ENCODE measurements at places on chromosomes 16 and 17.

DNA sequence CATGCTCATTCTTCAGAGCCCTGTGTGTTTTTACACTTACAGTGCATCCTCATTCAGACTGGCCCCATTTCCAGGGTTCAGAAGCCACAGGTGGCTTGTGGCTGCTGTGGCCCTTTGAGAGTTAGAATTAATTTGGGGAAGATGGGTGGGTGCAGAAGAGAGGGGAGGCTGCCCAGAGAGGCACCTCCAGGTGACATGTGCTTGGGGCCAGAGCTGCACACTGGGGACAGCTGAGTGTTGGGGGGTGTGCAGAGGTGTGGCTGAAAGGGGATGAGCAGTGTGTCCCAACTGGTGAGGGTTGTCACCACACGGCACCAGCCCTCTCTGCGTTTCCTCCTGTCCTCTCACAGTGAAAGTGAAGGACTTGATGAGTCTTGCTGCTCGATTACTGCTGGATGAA is 6.9 kb upstream of the EIF1 start:
- DNase-seq: no peak

DNA sequence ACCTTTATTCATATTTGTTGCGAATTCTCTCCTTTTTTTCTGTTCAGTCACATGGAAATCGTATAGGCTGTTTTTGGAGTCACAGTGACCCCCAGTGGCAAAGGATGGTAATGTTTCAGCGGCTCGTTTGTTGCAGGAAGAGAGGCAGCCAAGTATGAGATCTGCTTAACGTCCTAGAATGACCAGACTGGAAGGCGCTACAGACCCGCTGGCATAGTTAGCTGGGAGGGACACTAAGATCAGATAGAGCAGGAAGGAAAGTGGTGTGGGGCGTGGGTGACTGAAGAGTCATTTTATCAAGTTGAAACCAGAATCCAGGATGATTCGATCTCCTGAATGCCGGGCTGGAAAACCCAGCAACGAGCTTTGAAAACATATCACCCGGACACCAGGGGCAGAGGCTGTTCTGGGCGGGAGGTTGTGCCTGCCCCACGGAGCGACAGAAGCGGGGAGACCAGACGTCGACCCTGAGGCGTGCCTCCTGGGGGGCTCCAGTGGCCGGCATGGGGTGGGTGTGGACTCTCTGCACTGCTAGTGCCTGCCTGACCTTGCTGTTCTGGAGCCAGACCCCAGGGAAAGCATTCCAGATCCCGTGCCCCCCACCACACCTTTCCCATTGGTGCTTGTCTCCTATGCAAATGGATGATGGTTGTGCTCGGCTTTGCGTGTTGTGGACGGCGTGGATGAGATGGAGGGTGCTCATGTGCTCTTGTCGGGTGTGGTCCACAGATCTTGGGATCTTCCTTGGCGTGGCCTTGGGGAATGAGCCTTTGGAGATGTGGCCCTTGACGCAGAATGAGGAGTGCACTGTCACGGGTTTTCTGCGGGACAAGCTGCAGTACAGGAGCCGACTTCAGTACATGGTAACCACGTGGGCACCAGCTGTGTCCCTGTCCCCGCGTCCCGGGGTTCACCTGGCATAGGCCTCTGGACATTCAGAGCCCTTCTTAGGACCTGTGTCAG is 7.7 kb downstream of the IL34 start:
- DNase-seq: peak; percentile 53

- no peak for DNase-seq
These were observed 456.2 kb upstream of the SALL1 start for GRCh38 chr16:51607201-51607651.

- DNase-seq: no peak
These were observed 5.2 kb upstream of the TOB1 start for GRCh38 chr17:50871364-50871763.

DNA sequence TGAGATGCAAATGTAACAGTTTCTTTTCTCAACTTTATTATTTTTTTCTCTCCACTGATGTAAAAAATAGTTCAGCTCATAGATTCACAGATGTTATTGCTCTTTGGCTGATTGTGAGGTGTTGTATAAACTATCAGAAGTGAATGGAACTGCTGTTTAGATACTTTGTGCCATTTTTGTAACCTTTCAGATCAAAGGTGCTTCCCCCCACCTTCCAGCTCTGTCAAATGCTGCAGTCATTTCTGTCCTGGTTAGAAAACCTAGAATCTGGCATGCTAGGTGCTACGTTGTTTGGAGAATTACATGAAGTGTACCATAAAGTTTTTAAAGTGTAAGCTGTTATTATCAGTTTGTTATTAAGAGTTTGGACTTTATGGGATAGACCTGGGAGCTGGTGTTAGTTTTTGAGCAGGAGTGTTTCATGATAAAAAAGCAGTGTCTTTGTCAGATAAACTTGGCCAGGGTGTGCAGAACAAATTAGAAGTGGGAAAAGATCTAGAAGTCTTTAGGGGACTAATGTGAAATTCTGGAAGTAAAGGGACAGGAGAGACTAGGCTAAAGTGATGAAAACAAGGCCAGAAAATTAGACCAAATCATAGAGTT is 1.8 kb upstream of the WIPI1 start:
- DNase-seq: no peak

DNA sequence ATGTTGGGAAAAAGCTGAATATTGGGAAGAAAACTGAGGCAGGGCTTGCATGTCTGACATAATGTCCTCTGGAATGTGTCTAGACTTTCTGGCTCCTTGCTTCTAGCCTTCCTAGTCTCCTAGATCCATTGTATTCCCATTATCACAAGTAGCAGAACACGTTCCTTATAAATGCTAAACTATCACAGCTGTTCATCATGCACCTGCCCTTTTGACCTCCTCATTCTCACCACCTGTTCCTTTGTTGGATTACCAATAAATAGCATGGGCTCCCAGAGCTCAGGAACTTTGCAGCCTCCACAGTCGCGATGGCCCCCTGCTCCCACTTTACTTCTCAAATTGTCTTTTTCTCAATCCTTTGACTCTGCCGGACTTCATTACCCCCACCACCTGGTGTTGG is 49.7 kb downstream of the ACSM1 start:
- no peak for DNase-seq

- DNase-seq: no peak
These were observed 121.9 kb upstream of the GSE1 start for GRCh38 chr16:85491058-85491771.

DNA sequence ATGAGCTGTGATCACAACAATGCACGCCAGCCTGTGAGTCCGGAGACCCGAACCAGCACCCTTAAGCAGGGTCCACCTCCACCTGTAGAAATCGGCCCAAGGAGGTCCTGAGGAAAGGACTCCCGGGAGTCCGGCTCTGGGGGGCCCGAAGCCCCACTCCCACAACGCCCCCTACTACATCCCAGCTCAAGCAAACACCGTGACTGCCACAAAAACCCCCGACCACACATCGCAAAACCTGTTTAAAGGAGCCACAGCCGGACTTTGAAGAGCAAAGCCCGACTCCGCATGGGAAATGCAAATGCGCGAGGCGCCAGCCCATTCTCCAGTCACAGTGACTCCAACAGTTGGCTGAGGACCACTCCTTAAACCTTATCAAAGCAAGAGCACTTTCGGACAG is 682.4 kb downstream of the KCNJ18 start:
- DNase-seq: no peak

- no peak for DNase-seq
These were observed 35.2 kb upstream of the CBX4 start for GRCh38 chr17:79874329-79874981.

GRCh38 chr16:29848420-29849297 is 14.4 kb downstream of the CDIPT start:
- DNase-seq: peak; percentile 70

DNA sequence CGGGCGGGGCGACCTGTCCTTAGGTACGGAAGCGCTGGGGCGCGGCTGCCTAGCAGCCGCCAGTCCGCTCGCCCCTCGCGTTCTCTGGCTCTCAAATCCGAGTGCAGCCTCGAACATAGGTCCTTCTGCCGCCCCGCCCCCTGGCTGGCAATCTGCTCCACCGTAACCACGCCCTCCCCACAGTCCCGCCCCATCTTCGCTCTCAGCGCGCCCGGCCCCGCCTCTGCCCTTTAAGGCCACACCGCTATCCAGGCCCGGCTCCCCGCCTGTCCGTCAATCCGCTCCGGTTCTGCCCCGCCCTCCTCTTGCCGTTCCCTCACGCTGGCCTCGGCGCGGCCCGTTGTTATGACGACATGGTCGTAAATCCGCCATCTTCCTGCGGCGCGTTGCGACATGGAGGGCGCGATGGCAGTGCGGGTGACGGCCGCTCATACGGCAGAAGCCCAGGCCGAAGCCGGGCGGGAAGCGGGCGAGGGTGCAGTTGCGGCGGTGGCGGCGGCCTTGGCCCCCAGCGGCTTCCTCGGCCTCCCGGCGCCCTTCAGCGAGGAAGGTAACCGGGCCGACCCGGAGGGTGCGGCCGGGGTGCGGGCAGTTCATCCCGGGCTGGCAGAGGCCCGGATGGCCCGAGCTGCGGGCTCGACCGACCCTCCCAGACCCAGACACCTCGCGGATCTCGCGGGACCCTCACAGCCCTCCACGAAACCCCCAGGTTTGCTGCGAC is at the start of gene E4F1:
E4F1 (plus strand) TSS at position 371 of the 721 bp plus-strand sequence; CDS start at position 394, 23 bp downstream.
- DNase-seq: peak; percentile 98

DNA sequence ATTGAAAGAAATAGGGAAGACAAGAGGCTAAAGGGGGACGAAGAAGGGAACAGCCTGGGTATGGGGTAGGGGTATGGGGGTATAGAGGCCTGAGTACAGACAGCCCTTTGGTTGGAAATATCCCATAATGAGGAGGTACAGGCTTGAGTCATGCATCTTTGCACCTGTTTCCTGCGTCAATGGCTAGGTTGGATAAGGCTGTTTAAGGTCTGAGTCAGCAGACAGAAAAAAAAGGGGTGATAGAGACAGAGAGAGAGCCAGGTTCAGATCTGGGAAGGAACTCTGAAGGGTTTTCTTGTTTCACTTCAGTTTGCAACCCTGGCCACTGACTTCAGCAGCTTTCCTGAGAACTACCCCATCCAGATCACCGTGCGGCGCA is 8.5 kb downstream of the FNDC8 start:
- DNase-seq: no peak

DNA sequence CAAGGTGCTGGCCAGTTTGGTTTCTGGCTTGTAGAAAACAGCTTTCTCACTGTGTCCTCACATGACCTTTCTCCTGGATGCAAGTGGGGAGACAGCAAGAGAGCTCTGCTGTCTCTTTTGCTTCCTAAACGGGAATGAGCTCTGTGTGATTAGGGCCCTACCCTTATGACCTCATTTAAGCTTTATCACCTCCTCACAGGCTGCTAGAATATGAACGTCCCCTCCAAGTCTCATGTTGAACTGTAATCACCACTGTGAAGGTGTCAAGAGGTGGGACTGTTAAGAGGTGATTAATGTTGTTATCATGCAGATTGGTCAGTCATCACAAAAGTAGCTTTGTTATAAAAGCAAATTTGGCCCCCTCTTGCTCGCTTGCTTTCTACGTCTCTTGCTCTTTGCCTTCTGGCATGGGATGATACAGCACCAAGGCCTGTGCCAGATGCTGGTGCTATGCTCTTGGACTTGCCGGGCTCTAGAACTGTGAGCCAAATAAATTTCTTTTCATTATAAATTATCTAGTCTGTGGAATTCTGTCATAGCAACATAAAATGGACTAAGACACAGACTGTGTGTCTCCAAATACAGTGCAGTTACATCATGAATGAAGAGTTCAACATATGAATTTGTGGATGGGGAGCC is 14.8 kb upstream of the POLR3E start:
- no peak for DNase-seq

DNA sequence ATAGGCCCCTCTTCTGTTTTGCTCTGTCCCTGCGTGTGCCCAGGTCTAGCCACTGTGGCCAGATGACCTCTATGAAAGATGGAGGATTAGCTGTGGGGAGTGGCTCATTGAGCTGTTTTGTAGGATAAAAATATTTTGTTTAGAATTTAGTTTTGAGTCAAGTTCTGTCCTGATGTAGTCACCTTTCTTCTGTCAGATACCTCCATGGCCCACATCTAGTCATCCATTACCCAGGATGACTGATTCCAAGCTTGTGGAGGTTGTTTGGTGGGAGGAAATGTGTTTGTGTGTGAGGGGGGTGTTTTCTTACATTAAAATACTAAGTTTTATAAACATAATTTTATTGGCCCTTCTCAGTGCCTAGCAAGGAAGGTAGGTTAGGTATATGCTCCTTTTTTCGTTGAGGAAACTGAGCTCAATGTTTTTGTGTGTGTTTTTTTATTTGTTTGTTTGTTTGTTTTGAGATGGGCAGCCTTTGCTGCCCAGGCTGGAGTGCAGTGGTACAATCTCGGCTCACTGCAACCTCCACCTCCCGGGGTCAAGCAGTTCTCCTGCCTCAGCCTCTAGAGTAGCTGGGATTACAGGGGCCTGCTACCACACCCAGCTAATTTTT is 16.3 kb downstream of the SNX11 start:
- no peak for DNase-seq

DNA sequence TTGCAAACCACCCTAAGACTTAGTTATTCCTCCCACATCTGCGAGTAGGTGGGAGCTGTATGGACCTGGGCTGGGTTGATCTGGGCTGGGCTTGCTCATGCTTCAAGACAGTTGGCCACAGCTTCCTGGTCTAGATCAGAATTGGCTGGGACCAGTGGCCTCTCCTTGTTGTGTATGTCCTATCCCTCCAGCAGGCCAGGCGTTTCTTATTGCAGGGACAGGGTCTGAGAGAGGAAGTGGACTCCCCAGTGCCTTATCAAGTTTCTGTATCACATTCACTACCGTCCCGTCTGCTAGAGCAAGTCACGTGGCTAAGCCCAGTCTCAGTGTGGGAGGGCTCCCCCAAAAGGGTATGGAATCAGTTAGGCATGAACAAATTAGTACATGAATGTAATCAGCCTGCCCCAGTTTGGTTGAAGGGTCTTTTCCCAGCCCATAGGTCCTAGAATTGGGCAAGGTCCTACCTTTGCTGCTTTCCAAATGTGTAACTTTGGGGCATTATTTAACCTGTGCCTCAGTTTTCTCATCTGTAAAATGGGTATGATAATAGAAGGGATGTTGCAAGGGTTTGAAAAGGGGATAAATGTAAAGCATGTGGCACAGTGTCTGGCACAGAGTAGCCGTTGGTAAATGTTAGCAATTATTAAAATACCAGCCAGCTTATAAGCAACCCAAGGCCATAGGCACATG is 36.0 kb downstream of the NKD1 start:
- DNase-seq: no peak

GRCh38 chr17:58402679-58403078 is 14.7 kb downstream of the RNF43 start:
- DNase-seq: no peak

GRCh38 chr17:60947100-60947499 is 269.4 kb downstream of the BCAS3 start:
- DNase-seq: no peak

GRCh38 chr16:86232496-86232895 is 277.8 kb upstream of the FOXF1 start:
- DNase-seq: no peak

DNA sequence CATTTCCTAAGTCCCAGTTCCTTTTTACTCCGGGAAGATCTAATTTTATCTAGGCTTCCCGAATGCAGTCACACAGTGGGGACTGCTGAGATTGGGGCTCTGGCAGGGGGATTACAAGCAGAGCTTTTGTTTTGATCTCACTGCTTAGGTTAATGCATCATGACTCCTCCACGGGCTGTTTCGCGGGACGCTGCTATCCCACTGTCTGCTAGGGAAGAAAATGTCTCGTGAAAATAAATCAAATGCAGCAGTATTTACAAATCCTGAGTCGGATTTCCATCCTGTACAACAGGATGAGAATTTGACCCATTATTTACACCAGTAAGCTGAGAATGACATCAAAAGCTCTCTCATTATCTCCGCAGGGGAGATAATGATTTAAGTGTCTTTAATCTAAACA is 83.8 kb downstream of the CDH11 start:
- no peak for DNase-seq

- DNase-seq: no peak
These were observed 7.3 kb upstream of the DPEP3 start for GRCh38 chr16:67987460-67988160.

All from activated T-helper 1 cell treated with Interleukin-2 at 50 U/mL for 16 hours (primary cell).